Fibroblast of villous mesenchyme (primary cell): ENCODE measurements at places on chromosomes 5 and 9. TPM values are rescaled to one million over a fixed set of nuclear protein-coding genes. Genes with fewer than 3 reads are reported as not detected.

Gene ARID3C
- 0.32 TPM in 1 of 2 replicates, not detected in the other for total RNA-seq

Gene OR13C5
- not detected in 2 replicates for total RNA-seq

Gene BAAT
- total RNA-seq = under 0.01 TPM in 1 of 2 replicates, not detected in the other

Gene CDO1
- 0.32 and 2.6 TPM in 2 replicates for total RNA-seq
